ENCODE measurements at places on chromosomes 7 and 10.

- no peak for DNase-seq
Measured at GRCh38 chr7:66576646-66577045, 52.0 kb upstream of the KCTD7 start.

DNA sequence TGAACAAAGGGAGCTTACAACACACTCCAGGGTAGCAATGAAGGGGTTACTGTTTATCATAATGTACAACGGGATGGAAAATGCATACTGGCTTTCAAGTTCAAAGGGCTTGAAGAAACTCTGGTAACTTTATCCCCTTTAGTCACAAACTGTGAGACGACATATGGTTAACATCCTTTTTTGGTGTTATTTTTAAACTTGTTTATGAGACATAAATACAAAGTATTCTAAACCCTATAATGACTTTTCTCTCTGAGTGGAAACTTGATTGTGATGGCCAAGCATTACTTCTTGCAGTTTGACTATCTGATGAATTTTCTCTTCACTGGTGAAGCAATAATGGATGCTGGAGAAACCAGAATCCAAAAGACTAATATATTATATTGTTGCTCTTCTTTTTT, 62.0 kb upstream of the SEMA3A start:
- no peak for DNase-seq

GRCh38 chr10:62153191-62153590, 115.5 kb downstream of the RTKN2 start:
- DNase-seq = no peak

GRCh38 chr7:48088559-48089045, 463 bp upstream of the UPP1 start:
- DNase-seq = no peak

DNA sequence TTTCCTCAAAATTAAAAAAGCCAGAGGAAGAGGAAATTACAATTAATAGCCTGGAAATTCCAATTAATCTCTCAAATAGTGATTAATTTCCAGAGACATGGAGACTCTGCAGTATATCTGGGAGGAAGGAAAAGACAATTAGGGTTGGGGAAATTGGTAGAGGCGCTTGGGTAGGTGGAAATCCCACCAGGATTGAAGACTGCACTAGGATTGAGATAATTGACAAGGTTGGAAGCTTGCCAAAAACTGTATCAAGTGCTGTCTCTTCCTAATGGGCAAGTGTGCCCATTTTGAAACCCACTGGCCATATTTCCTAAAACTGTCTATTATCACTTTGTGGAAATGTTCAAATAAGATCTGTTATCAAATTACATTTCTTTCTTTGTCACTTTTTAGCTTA, 21.6 kb downstream of the CHN2 start:
- peak; percentile 30 for DNase-seq

DNA sequence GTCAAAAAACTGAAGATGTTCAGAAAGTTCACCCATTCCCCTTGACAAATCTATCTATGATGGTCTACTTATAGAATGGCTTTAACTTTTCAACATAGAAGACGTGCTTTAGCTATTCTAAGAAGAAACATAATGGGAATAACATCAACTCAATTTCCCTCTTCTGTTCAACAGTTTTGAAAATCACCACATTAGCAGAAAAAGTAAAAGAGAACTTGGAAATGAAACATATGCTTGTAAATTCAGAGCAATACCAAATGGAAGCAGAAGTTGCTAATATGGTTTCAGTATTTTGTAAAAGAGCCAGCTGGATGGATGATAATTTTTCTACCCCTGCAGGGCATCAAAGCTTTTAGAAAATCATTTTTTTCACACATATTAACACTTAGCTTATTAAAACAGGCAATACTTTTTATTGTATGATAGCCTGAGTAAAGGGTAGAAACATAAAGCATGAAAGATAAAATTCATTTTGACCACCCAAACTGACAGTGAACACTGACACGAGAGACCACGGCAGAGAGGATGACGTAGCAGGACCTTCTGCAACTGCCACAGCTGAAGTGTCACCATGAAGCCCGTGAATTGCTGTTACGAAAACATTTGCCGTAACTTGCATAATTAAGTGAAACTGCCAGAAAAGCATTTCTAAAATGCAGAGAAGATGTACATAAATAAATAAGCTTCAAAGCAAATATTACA, 39.2 kb upstream of the FEZF1 start:
- no peak for DNase-seq

GRCh38 chr7:38863601-38864291, 45.2 kb downstream of the VPS41 start:
- peak; percentile 73 for DNase-seq

GRCh38 chr7:73478549-73478948, 43.5 kb downstream of the BAZ1B start:
- DNase-seq = no peak

All from NCI-H1105 treated with DMSO at 0.1 percent for 48 hours (cell line).